GM23248 (cell line): ENCODE measurements at places on chromosomes 1 and 21. TPM values are rescaled to one million over a fixed set of nuclear protein-coding genes. Genes with fewer than 3 reads are reported as not detected.

TNN gene
- polyA plus RNA-seq: not detected in 2 replicates

RAB13 gene
- 137 and 142 TPM in 2 replicates for polyA plus RNA-seq

ADSS2 gene
- polyA plus RNA-seq: 38.8 and 41.5 TPM in 2 replicates

CSMD2 gene
- 4.5 and 5.1 TPM in 2 replicates for polyA plus RNA-seq

C1orf115 gene
- 0.58 and 0.83 TPM in 2 replicates for polyA plus RNA-seq

DDX59 gene
- polyA plus RNA-seq: 11.8 and 12.2 TPM in 2 replicates

TMEM200B gene
- polyA plus RNA-seq: 5.1 and 6.3 TPM in 2 replicates

SNRPE gene
- 233 TPM in 2 replicates for polyA plus RNA-seq

MROH9 gene
- 0.16 TPM in 1 of 2 replicates, not detected in the other for polyA plus RNA-seq

GRCh38 chr1:28458237-28459228 lies 47.3 kb upstream of the RCC1 start:
- no peak overlapping the region for H3K4me3 ChIP-seq
- peak; percentile 24 for DNase-seq
- H3K36me3 ChIP-seq: no peaks in the 10 kb centered on the region
- H3K27me3 ChIP-seq: no peaks in the 10 kb centered on the region

DNA sequence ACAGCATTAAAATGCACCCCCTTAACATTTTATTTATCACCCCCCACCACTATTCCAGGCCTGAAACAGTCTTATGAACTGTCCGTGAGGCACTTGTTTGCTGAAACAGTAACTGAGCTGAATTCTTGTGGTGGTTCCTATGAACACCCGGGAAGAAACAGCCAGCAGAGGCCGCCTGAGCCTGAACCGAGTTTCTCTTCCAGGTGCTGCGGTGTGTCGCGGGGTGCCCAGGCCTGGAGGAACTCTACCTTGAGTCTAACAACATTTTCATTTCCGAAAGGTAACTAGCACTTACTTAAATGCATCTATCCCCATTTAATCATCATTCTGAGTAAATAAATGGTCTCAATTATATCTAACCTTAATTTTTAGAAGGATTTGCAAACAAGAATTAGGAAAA lies 66.8 kb downstream of the TBCE start:
- H3K36me3 ChIP-seq: peaks cover 23% of the 10 kb centered on the region; the same call in 1 of the 2 replicates
- H3K4me3 ChIP-seq: no peak overlapping the region
- H3K27me3 ChIP-seq: no peaks in the 10 kb centered on the region

DNA sequence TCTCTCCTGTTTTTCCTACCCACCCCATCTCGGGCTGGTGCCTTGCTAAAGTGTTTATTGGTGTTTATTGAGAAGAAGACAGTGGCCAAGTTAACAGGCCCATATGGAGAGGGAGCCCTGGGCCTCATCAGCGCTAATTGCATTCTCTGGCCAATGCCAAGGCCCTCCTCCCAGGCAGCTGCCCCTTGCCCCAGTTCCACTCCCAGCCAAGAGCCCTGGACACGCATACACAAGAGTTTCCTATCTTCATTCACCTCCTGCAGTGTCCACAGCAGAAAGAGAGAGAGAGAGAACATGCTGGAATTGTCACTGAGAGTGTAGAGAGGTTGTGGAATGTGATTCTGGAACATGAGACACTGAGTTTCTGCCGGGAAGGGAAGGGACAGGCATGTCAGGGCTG lies 25.4 kb upstream of the VWA5B1 start:
- H3K27me3 ChIP-seq: no peaks in the 10 kb centered on the region
- H3K36me3 ChIP-seq: no peaks in the 10 kb centered on the region
- H3K4me1 ChIP-seq: 0 out of 2 replicates have a peak, but pooled peaks cover 4% of the 10 kb centered on the region
- DNase-seq: no peak

- H3K27ac ChIP-seq: no peak overlapping the region
- DNase-seq: no peak
Observed at GRCh38 chr1:160838888-160839287, 23.8 kb downstream of the CD244 start.

DNA sequence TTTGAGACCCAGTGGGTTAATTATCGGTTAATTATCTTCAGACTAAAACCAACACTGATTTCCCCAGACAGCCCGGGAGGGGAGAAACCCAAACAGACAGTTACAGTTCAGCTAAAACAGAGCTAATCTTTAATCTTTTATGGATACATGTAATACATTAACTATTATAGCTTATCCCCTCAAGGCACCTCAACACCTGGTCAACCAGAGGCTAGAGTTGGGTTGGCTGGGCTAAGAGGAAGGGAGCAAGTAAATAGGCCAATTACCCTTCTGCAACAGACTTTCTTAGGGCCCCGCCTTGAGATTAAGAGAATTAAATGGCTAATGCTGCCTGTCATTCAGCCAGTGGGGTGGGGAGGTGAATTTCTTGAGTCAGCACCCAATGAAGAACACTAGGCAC lies 6.6 kb upstream of the MED18 start:
- no peak overlapping the region for H3K4me3 ChIP-seq
- H3K27me3 ChIP-seq: no peaks in the 10 kb centered on the region

DNA sequence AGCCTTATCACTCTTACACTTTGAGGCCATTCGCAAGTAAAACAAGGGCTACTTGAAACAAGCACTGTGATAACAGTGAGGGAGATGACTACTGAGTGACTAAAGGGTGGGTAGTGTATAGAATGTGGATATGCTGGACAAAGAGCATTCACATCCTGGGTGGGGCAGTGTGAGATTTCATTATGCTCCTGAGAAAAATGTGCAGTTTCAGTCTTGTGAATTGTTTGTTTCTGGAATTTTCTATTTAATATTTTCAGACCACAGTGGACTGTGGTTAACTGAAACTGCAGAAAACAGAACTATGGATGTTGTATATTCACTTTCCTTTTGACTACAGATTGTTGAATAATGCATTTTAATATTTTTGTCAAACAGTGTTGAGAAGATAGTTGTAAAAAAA lies 25.1 kb upstream of the B3GALT2 start:
- peak overlapping the region; percentile 51 for H3K4me3 ChIP-seq
- H3K27ac ChIP-seq: peak overlapping the region; percentile 81
- H3K27me3 ChIP-seq: no peaks in the 10 kb centered on the region
- DNase-seq: peak; percentile 81
- peaks cover 28% of the 10 kb centered on the region for H3K4me1 ChIP-seq

- H3K27ac ChIP-seq: no peak overlapping the region
- no peak for DNase-seq
- H3K4me3 ChIP-seq: no peak overlapping the region
- no peaks in the 10 kb centered on the region for H3K27me3 ChIP-seq
- peaks cover 17% of the 10 kb centered on the region; the same call in 1 of the 2 replicates for H3K36me3 ChIP-seq
- peaks cover 4% of the 10 kb centered on the region for H3K4me1 ChIP-seq
Observed at GRCh38 chr1:43396059-43396458, 6.4 kb downstream of the SZT2 start.

DNA sequence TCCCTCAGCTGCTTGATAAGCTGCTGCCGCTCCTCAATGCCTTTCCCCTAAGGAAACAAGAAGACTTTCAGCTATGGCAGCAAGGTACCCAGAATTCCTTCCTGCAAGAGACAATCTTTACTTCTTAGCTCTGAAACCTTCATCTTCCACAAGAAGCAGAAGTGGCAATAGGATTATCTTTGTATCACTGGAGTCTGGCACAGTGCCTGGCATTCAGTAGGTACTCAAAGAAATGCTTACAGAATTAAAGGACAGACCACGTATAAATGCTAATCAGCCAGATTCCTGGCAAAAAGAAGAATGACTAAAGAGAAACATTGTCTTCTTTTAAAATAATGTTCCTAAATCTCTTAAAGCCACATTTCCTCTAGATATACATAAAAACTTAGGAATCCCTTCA lies 43.7 kb downstream of the SLC27A3 start:
- no peak overlapping the region for H3K27ac ChIP-seq
- no peak for DNase-seq
- H3K36me3 ChIP-seq: peaks cover 33% of the 10 kb centered on the region; the same call in 1 of the 2 replicates
- H3K4me3 ChIP-seq: no peak overlapping the region

- H3K4me3 ChIP-seq: no peak overlapping the region
- peaks cover 34% of the 10 kb centered on the region for H3K4me1 ChIP-seq
- no peaks in the 10 kb centered on the region for H3K27me3 ChIP-seq
- no peak for DNase-seq
- H3K27ac ChIP-seq: no peak overlapping the region
Observed at GRCh38 chr1:7474786-7475502, 296.2 kb upstream of the VAMP3 start.

- no peaks in the 10 kb centered on the region for H3K27me3 ChIP-seq
- peak overlapping the region; percentile 97 for H3K27ac ChIP-seq
- H3K4me3 ChIP-seq: 0 out of 2 replicates have a peak overlapping the region, but pooled peaks have one; percentile 38
Observed at GRCh38 chr1:201561601-201562000, 22.7 kb downstream of the NAV1 start.

DNA sequence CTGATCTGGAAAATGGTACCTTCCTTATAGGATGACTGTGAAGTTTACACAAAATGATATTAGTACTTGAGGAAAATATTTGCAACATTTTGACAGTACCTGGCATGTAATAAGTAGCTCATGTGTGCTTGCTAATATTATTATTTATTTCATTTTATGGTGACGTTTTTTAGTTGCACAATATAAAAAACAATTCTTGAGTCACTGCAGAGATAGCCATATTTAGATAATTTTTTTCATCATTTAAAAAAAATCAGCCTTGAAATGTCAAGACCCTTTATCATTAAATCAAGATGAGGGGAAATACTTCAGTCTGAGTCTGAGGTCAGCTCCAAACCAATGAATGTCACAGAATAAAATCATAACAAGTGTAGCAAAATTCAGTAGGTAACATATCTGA lies 196.8 kb upstream of the RUNX1 start:
- H3K4me1 ChIP-seq: no peaks in the 10 kb centered on the region
- no peaks in the 10 kb centered on the region for H3K27me3 ChIP-seq
- DNase-seq: no peak
- H3K27ac ChIP-seq: no peak overlapping the region
- H3K4me3 ChIP-seq: no peak overlapping the region
- H3K36me3 ChIP-seq: no peaks in the 10 kb centered on the region

DNA sequence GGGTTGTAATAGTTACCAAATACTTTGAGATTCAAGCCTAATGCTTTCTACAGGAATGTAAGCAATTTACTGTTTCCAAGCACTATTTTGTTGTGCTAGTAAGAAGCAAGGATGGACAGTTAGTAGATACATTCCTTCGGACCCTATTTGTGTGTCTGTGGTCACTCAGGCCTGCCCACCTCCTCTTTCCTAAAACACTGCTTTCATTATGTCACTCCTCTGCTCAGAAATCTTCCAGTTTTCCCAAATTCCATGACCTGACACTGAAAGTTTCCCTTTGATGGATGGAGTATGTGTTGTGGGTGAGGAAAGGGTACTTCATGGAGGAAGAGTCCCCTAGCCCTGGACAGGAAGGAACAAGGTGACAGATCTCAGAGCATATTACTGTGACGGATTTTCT lies 141.1 kb downstream of the DISP1 start:
- no peaks in the 10 kb centered on the region for H3K4me1 ChIP-seq
- H3K4me3 ChIP-seq: no peak overlapping the region
- H3K36me3 ChIP-seq: no peaks in the 10 kb centered on the region
- H3K27ac ChIP-seq: no peak overlapping the region
- no peaks in the 10 kb centered on the region for H3K27me3 ChIP-seq

GRCh38 chr1:201941420-201942128 lies 4.8 kb downstream of the LMOD1 start:
- H3K4me1 ChIP-seq: peaks cover 25% of the 10 kb centered on the region
- no peak for DNase-seq
- no peak overlapping the region for H3K4me3 ChIP-seq
- H3K27ac ChIP-seq: no peak overlapping the region
- no peaks in the 10 kb centered on the region for H3K36me3 ChIP-seq

DNA sequence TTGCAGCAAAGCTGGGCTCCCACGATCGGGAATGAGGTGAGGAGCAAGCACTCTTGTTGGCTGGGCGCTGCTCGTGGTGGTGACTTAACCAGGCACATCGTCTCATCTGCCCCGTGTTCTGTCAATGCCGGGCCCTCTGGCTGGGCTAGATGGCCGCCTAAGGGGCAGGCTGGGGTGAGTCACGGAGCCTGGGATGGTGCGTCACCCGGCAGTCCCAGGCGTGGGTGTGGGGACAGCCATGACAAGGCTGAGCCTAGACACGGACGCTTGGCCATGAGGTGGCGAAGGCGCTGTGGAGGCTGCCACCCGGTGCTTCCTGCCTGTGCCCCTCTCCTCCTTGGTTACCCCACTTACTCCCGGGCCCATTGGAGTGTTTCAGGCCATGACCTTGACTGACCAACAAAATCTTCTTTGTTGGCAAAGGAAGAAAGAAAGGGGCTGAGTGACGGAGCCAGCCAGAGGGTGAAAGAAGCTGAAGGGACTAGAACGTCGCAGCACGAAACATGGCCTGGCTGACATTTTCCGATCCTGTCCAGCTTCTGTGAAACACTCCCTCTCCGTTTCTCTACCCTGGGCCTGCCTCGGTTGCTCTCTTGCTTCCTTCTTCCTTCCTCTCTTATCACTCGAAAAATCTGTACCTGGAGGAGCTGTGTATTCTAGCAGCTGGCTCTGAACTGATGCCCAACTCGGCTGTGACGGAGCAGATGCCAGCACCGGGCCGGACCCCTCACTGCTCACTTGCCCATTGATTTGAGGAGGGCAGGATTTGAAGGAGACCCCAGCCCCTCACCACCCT lies 596 bp downstream of the CD247 start:
- H3K27ac ChIP-seq: no peak overlapping the region
- H3K36me3 ChIP-seq: no peaks in the 10 kb centered on the region
- peaks cover 34% of the 10 kb centered on the region; the same call in 1 of the 2 replicates for H3K27me3 ChIP-seq
